NCI-H82 (cell line): ENCODE measurements at places on chromosomes 2 and 18.

- DNase-seq, result no peak
These were observed 24.6 kb upstream of the NOTO start for GRCh38 chr2:73177645-73178255.

DNA sequence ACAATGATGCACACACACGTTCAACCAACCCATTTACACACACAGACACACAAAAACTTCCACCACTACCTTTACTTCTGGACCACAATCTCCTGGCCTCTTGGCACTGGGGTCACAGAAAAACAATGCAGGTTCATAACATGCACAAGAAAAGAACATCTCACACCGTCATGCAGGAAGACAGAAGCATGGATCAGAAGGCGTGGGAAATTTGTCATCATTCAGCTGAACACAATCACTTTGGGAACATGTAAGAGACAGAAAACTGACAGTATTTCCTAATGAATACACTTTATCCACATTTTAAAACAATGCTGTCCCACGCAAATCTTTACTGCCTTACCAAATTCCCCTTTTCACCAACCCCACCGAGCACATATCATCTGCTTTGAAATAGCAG, 501.9 kb upstream of the KLHL29 start:
- DNase-seq, result no peak

- no peak for DNase-seq
These were observed 96.7 kb downstream of the ZNF516 start for GRCh38 chr18:76398295-76398694.

DNA sequence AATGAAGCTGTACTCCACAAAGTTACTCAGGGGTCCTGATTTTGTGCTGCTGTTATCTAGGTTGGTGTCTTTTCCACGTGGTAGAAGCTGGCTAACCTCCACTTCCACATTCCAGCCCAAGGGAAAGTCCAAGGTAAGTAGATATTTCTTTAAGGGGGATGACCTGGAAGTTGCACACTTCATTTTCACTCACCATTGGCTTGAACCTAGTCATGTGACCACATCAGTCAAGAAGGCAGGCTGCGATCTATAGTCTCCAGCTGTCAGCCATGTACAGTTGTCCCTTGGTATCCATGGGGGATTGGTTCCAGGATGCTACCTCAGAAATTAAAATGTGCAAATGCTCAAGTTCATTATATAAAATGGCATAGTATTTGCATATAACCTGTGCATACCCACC, 31.9 kb upstream of the TGIF1 start:
- DNase-seq, result no peak
